ENCODE measurements at places on chromosomes 4 and X.

GRCh38 chr4:48683784-48684666 is 96.1 kb downstream of the FRYL start:
- H3K27me3 ChIP-seq: no peaks in the 10 kb centered on the region
- H3K4me1 ChIP-seq: peaks cover 18% of the 10 kb centered on the region
- no peak overlapping the region for H3K4me3 ChIP-seq
- no peak overlapping the region for H3K27ac ChIP-seq
- peaks cover 5% of the 10 kb centered on the region for H3K36me3 ChIP-seq
- DNase-seq: no peak

DNA sequence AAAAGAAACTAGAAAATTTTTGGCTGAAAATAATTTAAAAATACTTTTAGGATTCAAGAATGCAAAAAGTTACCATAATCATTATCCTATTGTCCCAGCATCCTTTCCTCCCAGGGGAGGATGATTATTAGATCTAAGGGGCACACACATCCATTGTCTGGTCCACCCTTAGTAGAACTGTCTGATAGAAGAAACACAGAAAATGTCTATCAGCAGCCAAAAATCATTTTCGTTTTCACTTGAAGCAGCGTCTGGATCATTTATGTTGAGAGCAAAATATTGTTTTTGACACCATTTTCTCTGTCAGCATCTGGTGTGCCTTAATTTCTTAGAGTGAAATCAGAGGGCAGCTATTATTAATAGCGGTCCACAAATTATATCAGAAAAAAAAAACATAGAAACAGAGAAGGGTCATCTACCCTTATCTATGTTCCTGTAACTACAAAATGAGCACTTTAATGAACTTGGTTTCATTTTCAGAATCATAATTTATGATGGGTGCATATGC is 446.3 kb downstream of the TRAM1L1 start:
- H3K36me3 ChIP-seq: no peaks in the 10 kb centered on the region
- H3K4me3 ChIP-seq: no peak overlapping the region
- no peak overlapping the region for H3K27ac ChIP-seq
- H3K27me3 ChIP-seq: peaks cover 6% of the 10 kb centered on the region
- DNase-seq: no peak
- H3K4me1 ChIP-seq: no peaks in the 10 kb centered on the region

- no peak for DNase-seq
- peaks cover 4% of the 10 kb centered on the region for H3K4me1 ChIP-seq
- no peak overlapping the region for H3K4me3 ChIP-seq
- H3K36me3 ChIP-seq: no peaks in the 10 kb centered on the region
Measured at GRCh38 chr4:149765630-149766029, 50.0 kb downstream of the IQCM start.

DNA sequence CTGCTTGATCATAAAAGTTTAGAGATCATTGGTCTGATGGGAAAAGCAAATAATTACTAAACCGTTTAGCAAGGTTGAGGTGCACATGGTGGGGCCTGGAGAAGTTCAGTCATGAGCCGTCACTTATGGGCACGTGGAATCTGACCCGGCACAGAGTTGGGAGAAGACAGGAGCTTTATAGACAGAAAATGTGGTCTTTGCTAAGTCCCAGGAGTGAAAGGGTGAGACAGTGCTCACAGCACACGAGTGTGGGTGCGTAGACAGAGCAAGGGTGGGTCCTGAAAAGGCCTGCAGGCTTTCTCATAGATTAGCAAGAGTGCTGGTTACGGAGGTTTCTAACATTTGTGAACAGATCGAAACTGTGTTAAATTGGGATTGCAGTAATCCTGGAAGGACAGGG is 43.8 kb downstream of the HTT start:
- H3K27ac ChIP-seq: no peak overlapping the region
- H3K36me3 ChIP-seq: peaks cover 32% of the 10 kb centered on the region
- H3K27me3 ChIP-seq: no peaks in the 10 kb centered on the region
- DNase-seq: no peak

DNA sequence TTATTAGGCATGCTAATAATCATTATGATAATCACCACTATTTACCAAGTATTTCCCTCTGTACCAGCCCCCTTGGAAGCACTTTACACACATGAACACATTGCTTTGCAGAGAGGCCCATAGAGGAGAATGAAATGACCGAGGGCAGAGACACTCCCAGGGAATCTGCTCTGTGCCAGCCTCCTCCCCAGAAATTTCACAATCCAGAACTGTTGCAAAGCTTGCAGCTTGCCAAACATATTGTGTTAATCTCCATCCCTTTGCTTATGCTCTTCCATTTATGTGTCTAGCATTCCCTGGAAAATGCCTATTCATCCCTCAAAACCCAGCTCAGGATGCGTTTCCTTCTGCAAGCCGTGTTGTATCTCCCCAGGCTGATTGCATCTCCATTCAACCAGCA is 37.8 kb downstream of the CYTL1 start:
- H3K27me3 ChIP-seq: peaks cover 21% of the 10 kb centered on the region
- no peak for DNase-seq
- H3K4me3 ChIP-seq: no peak overlapping the region
- no peak overlapping the region for H3K27ac ChIP-seq
- H3K4me1 ChIP-seq: no peaks in the 10 kb centered on the region
